Natural killer cell treated with Interleukin-12 subunit alpha and Interleukin-12 subunit beta and Interleukin-15 and Interleukin-18, amount 100 ng/mL, for 72 hours (primary cell): ENCODE measurements at places on chromosomes 2 and 18.

- DNase-seq: peak; percentile 90
Measured at GRCh38 chr2:230326453-230327417, at the start of gene SP140L. SP140L (plus strand) TSS chr2:230327193; CDS start chr2:230327270, 77 bp downstream.

GRCh38 chr18:9104244-9104901 lies 1.9 kb downstream of the NDUFV2 start:
- DNase-seq: no peak

GRCh38 chr2:41502752-41503151 lies 545.1 kb upstream of the PKDCC start:
- DNase-seq: no peak

DNA sequence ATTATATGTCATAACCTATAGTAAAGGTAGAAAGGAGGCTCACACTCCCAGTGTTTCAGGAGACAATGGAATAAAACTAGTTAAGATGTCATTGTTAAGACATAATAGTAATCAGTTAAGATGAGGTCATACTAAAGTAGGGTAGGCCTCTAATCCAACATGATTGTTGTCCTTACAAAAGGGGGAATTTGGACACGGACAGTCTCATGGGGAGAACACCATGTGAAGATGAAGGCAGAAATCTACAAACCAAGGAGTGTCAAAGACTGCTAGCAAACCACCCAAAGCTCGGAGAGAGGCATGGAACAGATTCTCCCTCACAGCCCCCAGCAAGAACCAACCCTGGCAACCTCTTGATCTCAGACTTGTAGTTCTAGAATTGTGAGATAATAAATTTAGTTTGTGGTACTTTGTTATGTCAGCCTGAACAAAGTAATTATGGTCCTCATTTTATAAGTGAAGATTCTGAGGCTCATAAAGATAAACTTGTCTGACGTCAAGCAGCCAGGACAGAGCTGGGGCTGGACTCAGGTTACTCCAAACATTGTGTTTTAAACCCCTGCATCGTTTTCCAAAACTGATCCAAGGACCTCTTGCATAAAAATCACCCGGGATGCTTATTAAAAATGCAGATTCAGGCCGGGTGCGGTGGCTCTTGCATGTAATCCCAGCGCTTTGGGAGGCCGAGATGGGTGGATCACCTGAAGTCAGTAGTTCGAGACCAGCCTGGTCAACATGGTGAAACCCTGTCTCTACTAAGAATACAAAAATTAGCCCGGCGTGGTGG lies 47.8 kb downstream of the CCDC195 start:
- DNase-seq: no peak

GRCh38 chr2:45330637-45331409 lies 280.2 kb downstream of the SRBD1 start:
- DNase-seq: no peak

DNA sequence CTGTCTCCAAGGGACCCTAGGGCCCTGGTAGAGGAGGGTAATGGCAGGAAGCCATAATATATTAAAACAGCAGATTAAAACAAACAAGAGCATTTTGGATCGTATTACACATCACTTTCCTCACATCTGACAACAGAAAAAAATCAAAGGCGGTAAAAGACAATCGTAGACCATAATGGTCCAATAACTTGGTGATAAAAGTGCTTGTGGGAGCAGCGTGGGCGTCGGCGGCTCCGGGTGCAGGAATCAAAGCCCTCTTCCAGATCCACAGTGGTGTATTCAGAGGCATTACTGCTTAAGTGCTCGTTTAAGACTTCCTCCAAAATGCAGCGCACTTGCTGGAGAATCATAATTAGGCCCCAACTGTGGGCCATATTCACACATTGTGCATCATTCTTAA lies 68.0 kb downstream of the FECH start:
- no peak for DNase-seq

DNA sequence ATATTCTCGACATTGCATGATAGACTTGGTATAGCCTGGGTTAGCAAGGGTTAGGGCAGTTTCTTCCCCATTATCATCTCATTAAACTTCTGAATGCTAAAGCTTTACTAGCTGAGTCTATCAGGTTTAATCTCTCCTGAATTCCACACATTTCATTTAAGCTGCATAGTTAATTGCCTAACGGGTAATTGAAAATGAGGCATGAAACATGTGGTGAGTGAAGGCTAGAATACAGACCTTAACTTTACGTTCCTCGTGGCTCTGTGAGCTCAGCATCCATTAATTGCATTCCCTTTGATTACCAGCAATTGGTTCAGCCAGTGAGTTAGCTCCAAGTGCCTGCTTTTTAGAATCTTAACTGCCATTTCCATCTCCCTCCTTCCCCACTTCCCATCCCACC lies 126.5 kb upstream of the MEX3C start:
- no peak for DNase-seq

DNA sequence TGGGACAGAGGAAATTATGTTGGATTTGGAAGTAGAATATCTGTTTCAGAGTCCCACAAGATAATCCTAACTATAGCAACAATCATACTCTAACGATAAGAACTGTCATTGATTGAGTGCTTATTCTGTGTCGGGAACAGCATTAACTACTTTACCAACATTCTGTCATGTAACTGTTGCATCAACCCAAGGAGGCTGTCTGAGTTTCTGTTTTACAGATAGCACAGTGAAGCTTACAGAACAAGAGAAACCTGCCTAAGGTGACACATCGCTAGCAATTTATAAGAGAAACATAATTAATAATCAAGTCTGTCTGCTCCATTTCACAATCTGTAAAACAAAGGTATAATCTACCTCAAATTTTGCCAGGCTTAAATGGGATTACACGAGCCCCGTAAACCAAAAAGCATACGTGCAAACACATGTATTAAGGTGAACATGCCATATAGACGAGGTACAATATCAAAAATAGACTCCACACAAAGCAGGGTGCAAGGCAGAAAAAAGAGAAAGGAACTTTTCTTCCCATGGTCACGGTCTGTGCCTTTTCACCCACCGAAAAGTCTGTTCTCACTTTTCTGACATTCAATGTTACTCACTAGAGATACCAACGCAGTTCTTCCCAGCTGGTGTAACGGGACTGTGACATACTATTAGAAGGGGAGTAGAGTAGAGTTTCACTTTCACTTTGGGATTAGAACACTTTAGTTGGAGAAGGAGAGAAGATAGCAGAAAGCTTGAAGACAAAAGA lies 37.2 kb upstream of the SLC8A1 start:
- DNase-seq: no peak

DNA sequence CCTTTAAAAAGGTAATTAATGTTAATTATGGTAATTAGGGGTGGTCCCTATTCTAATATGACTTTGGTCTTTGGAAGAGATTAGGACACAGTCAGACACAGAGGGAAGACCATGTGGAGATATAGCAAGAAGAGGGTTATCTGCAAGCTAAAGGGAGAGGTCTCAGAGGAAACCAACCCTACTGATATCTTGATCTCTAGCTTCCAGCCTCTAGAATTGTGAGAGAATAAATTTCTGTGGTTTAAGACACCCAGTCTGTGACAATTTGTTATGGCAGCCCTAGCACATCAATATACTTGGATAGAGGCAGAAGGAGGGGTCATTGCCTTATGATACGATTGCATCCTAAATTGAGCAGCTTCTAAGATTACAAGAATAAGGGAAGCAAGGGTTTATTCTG lies 21.3 kb upstream of the NT5C1B start:
- no peak for DNase-seq

DNA sequence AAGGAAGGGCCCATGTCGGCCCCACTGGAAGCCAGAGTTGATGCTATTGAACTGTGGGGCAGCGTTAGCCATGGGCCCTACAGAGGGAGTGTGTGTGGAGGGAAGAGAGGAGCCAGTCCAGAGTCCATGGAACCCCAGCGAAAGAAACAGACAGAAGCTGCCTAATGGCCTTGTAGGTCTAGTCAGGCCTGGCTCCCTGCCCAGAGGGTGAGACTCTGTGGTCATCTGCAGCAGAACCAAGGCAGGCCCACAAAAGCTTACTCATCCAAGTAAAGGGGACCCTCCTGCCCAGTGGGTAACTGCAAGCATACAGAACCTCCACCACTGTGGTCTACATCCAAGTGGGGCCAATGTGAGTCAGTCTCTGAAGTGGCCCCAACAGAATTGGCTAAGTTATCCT lies 439.8 kb downstream of the TGIF1 start:
- DNase-seq: no peak

DNA sequence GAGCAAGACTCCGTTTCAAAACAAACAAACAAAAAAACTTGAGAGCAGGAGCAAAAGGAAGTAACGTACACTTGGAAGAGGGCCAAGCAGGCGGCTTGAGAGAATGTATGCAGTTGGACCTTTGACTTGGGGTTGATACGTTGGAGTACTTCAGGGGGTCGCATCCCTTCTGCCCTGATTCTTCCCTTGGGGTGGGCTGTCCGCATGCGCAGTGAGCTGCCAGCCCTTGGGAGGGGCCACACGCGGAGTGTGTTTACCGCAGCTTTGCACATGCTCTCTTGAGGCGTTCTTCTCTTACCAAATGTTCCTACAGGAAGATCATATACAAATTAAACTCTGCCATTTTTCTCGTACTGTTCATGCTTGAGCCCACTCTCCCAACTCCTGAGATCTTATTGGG lies 38.1 kb upstream of the SOCS6 start:
- DNase-seq: no peak

GRCh38 chr2:159793326-159793725 lies 4.7 kb downstream of the CD302 start:
- no peak for DNase-seq

DNA sequence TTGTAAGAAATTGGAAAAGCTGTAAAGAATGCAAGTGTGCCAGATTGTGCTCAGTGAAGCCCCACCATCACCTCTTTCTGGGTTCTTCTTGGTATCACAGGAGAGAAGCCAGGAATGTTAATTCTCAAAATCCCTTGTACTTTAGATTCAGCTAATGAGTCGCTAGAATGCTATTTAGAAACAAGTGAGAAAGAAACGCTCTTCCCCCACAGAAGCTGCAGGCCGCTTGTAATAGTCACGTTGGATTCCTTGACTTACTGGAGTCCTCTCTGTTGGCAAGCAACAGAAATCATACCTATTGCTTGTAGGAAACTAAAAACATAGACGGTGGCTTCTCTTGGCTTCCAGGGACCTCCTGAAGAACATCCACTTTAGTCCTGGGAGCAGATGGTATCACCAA lies 375.6 kb upstream of the LRATD1 start:
- DNase-seq: no peak

- no peak for DNase-seq
Measured at GRCh38 chr2:191740016-191740419, 62.1 kb downstream of the NABP1 start.

DNA sequence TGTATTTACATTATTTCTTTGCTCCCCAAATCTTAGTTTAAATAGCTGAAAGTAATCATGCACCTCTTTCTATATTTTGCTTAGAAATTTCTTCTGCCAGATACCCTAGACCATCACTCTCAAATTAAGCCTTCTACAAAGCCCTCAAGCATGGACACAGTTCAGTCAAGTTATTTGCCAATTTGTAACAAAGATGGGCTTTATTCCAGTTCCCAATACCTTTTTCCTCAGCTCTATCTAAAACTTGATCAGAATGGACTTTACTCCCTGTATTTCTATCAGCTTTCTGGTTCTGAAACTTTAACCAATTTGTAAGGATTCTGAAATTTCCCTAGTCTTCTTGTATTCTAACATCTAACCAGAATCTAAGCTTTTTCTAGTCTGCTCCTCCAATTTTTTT lies 56.6 kb downstream of the SYT4 start:
- no peak for DNase-seq

GRCh38 chr2:149616681-149617456 lies 29.3 kb upstream of the MMADHC start:
- DNase-seq: no peak

GRCh38 chr2:70212298-70212932 lies 21.6 kb upstream of the C2orf42 start:
- DNase-seq: no peak

GRCh38 chr2:181952404-181953226 lies 33.0 kb upstream of the PPP1R1C start:
- DNase-seq: no peak

DNA sequence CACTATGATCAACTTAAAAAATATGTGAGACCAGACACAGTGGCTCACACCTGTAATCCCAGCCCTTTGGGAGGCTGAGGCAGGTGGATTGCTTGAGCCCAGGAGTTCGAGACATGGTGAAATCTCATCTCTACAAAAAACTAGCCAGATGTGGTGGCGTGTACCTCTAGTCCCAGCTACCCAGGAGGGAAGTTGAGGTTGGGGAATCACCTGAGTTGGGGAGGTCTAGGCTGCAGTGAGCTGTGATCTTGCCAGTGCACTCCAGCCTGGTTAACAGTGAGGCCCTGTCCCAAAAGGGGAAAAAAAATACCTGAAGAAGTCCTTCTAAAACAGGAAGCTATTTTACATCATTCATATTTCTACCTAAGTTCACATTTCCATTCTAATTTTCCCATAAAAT lies 144.0 kb downstream of the EML6 start:
- DNase-seq: no peak

- no peak for DNase-seq
Measured at GRCh38 chr2:10610213-10610910, 79.4 kb downstream of the NOL10 start.

GRCh38 chr2:54652540-54652939 lies 70.9 kb upstream of the EML6 start:
- DNase-seq: no peak

GRCh38 chr2:120005834-120006521 lies 6.9 kb upstream of the EPB41L5 start:
- no peak for DNase-seq

- no peak for DNase-seq
Measured at GRCh38 chr18:75337348-75337747, 90.2 kb downstream of the SMIM21 start.

GRCh38 chr18:44689736-44690135 lies 9.0 kb downstream of the SETBP1 start:
- no peak for DNase-seq

GRCh38 chr2:221569871-221570270 lies 2.2 kb downstream of the EPHA4 start:
- no peak for DNase-seq

GRCh38 chr2:39545957-39546356 lies 108.9 kb upstream of the MAP4K3 start:
- no peak for DNase-seq

GRCh38 chr18:47404845-47405244 lies 153.4 kb upstream of the SKOR2 start:
- no peak for DNase-seq

DNA sequence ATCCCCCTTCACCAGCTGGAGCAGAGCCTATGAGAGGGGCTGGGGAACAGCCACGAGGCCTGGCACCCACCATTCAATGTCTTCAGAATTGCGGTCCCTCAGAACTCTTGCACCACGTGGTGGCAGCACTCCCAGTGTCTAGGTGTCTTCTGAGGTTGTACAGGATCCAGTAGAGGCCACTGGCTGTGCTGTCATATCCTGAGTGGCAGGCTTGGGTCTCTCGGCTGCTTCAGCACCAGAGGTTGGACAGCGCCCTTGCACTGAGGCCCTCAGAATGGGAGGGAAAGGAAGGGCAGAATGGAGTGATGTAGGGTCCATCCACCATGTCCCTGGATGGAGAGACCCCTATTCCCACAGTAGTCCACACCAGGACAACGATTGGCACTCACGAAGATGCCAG lies 112.0 kb upstream of the TEKT4 start:
- no peak for DNase-seq
